SK-MEL-5 (cell line): ENCODE measurements at places on chromosomes 12 and 14.
A peak's percentile ranks its signal among the peaks of the same experiment; 100 is the strongest.

- peak; percentile 20 for DNase-seq
These were observed 650 bp downstream of the LLPH start for GRCh38 chr12:66129934-66130266.

- DNase-seq = no peak
These were observed 16.4 kb upstream of the ANKRD9 start for GRCh38 chr14:102525929-102526497.

- no peak for DNase-seq
These were observed 128.0 kb upstream of the RASSF8 start for GRCh38 chr12:25830456-25830855.

DNA sequence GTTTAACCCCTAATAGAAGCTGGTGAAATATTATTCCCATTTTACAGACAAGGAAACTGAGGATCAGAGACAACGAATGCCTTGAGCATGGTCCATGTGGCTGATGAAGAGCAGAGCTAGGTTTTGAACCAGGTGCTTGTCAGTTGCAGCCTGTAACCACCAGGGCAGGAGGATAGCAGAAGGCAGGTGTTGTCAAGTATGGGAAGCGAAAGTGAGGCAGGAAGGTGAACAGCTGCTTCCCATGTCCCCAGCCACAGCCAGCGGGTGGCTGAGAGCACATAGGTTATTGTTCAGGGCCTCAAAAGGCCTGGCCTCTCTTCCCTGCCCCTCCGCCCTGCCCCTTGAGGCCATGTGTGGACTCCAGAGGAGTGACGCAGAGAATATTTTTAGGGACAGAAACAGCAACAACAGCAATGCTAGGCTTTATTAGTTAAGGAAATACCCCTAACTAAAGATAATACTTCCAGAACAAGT, 39.6 kb downstream of the IQSEC3 start:
- DNase-seq = no peak

- no peak for DNase-seq
These were observed 2.3 kb downstream of the HDAC7 start for GRCh38 chr12:47817272-47818006.

DNA sequence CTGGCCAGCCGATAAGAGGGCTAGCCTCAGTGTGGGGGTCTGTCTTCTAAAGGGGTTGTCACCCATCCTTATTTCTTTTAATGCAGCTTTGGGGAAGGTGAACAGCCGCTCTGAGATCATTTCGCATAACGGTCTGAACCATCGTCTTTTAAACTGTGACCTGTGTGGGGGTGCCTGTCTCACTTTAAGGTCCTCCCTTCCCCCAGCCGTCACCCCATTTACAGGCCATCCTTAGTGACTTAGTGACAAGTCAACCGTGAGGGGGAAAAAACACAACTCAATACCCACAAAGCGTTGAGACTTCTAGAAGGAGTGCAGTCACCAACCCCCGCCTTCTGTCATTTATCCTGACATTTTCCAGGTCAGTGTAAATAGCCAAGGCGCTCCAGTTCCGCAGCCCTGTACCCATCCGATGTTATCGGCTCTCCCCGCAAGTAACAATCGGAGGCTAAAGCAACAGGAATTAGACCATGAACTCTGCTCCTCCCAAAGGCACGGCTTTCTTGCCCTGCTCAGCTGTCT, 505 bp upstream of the DENND5B start:
- DNase-seq = no peak

GRCh38 chr12:75738486-75738885, 227.1 kb upstream of the KRR1 start:
- no peak for DNase-seq

GRCh38 chr12:109625131-109625559, 51.6 kb downstream of the MVK start:
- no peak for DNase-seq

DNA sequence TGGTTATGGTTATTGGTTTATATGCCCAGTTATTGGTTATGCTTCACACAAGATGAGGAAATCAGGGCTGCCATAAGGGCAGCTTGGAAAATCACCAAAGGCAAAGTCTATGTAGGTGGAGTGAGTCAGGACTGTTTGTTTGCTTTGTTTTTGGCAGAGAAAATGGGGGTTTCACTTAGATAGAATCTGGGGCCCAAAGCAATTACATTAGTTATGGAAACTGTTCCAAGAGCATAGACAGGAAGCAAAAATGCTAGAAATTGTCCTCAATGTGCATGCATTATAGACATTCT, 2.2 kb downstream of the VAMP1 start:
- DNase-seq = no peak

DNA sequence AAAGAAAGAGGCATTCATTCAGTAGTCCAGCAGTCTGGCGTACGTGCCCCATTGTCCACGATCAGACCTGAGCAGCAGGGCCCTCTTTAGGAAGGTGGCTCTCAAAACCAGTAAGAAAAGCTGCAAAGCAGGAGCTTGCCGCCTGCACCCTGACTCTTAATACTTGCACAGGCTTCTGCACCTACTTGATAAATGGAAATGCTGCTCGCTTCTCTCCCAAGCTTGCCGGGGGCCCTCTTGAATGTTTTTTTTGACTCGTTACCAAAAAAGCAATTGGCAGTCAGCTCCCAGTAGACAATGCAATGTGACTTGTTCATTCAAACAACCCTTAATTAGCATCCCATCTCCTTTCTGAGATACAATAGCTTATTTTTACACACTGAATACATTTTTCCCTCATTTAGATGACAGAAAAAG, 27.2 kb upstream of the PTPRB start:
- peak; percentile 19 for DNase-seq

DNA sequence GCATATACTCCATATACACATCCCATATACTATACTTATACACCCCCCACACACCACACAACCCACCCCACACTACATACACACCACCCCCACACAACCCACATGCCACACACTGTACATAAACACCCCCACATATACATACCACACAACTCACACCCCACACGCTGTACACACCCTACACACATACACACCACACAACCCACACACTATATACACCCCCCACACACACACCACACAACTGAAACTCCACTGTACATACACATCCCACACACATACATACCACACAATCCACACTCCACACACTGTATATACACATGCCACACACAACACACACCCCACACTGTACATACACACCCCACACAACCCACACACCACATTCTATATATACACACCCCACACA, 81.0 kb downstream of the NOC4L start:
- DNase-seq = no peak

GRCh38 chr14:92439537-92440344, 73.8 kb upstream of the RIN3 start:
- DNase-seq = no peak

GRCh38 chr14:75013290-75013689, 10.6 kb downstream of the EIF2B2 start:
- no peak for DNase-seq

DNA sequence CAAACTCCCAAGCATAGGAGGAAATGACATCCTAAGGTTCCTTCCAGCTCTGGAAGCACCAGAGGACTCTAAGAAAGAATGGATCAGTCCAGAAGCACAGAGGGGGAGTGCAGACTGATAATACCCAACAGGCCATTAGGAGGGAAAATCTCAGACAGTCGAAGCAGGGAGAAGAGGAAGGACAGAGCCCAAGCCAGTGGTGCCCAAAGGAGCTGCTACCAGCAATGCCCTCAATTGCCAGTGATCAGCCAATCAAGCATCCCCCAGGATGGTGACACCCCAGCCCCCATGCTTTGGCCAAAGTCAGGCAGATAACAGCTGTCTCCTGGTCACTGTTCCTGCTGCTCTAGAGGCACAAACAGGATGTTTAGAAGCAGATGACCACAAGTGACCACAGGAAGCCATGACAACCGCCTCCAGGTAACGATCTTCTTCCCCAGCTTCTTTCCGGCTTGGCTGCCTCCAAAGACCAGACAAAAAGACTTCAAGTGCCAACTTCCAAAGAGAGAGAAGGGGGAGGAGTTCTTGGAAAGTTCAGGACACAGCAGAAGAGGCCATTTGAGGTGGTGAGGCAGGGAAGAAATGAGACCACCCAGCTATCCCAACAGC, 16.2 kb downstream of the PXN start:
- DNase-seq = no peak

DNA sequence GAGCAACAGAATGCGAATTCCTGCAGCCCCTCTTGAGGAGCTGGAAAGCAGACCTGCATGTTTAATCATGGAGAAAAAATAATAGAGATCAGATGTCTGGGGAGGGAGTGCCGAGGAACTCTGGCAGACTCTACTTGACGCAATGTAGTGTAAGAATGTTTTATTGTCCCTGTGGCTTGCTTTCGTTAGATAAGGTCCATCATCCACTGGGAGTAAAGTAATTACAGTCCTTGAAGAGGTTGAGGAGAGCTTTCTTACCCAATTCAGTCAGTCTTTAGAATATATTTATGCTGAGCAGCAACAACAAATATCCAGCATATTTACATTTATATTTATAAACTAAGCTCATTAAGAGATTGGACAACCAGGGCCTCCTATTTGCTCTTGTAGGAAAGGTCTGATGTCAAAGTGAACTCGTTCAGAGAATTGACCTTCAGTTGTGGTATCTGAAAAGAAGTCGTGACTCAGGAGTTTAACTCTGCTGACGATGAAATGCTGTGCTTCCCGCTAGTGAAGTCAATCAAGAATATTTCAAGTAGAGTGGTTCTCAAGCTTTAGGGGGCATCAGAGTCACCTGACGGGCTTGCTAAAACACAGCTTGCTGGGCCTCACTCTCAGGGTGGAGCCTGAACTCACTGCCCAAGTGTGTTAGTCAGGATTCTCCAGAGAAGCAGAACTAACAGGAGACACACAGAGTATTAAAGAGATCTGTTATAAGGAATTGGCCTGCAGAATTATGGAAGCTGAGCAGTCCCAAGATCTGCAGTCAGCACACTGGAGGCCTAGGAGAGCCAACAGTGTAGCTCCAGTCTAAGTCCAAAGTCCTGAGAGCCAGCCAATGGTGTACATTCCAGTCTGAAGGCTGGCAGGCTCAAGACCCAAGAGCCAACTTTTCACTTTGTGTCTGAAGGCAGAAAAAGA, 139.3 kb upstream of the LMNTD1 start:
- no peak for DNase-seq

DNA sequence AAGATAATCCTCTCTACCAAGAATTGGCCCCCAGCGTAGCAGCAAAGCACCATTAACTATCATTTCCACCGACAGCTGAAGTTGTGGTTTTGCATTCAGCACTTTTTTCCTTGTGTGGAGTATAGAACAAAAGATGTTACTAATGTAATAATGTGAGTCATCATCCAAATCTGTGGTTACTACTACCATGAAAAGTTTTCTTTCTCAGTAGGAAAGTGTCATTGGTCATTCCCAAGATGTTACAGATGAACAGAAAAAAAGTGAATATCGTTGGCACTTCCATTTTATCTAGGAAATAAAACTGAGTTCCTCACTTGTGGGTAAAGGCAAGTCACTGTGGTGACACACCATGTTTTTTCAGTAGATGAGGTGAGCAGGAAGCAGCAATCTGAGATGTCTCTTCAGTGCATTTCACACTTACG, 30.3 kb upstream of the IFNG start:
- DNase-seq = peak; percentile 27

GRCh38 chr14:68482772-68483395, 310.0 kb downstream of the ZFP36L1 start:
- DNase-seq = no peak

- DNase-seq = no peak
These were observed 487.5 kb upstream of the TMEM132C start for GRCh38 chr12:127779301-127780045.

- DNase-seq = peak; percentile 60
These were observed 1.6 kb downstream of the GABARAPL1 start for GRCh38 chr12:10214136-10214894.

DNA sequence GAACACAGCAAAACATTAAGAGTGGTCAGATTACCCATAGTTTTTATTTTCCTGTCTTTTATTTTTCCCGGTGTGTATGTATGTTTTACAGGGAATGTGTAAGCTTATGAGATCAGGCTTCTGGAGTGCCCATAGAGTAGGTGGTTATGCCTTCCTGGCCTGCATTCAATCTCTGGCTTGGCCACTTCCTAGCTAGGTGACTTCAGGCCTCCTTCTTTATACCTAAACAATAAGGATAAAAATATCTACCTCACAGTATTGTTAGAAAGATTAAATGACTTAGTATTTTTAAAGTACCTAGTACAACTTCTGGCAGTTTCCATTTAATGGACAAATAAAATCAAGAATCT, 42.4 kb downstream of the ITPR2 start:
- no peak for DNase-seq

DNA sequence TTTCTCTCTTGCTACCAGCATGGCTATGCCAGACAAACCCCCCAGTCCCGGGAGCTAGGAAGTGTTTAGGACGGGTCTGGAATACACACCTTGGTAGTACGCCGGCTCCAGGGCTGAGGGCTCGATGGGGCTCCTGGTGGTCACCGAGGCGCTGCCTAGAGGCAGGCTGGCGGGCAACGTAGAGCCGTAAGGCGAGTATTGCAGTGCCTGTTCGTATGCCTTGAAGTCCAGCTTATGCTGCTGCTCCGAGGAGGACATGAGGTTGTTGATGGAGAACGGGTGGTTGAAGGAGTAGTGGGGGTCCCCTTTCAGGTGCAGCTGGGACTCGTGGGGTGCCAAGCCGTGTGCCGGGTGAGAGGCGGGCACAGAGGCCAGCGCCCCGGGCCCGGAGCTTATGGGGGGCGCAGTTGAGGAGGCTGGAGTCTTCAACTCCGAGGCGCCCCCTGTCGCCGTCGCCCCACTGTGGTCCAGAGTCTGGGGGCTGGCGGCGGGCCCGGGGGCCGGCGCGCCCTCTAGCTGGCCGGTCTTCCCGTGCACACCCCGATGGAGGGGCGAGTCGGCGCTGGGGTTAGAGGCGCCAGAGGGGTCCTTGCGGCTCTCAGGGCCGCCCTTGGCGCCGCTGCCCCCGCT, 3.6 kb downstream of the FOXA1 start:
- no peak for DNase-seq

DNA sequence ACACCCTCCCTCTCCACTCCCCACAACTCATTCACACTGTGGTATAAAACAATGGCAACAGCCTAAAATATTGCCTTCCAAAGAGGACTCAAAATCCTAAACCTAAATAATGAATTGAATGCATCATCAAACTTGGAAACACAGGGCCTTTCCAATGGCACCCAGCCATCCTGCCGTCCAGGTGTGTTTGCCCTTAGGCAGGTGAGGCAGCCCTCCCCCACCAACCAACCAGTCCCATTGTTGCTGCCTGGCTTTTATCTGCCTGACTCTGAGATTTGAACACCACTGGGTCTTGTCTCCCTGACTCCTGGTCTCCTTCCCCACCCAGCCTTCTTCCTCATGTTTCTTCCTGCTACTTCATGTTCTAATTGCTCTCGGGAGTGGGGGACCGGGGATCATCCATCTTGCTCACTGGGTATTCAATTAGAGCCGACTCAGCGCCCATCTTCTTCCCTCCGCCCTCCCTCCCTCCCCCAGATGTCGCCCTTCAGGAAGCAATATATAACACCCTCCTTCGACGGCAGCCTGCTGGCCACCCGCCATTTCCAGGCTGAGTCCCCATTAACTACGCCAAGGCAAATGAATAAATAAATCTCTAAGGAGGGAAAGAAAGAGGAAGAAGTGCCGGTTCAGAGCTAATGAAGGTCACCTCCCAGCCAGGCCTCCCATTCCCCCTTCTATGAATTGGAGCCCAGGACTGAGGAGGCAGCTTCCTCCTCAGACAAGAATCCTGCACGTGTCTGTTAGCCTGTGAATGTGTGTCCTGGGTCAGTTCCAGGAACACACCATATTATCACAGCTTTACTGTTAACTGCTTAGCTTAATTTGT, 36.3 kb upstream of the NTF3 start:
- no peak for DNase-seq
